ENCODE measurements at places on chromosomes 5 and 9.

- DNase-seq, result no peak
These were observed 17.6 kb downstream of the DMXL1 start for GRCh38 chr5:119088438-119088837.

- no peak for DNase-seq
These were observed 294.8 kb upstream of the PTGER4 start for GRCh38 chr5:40384782-40385390.

GRCh38 chr5:50711280-50711679 is 44.8 kb downstream of the PARP8 start:
- DNase-seq, result no peak

- no peak for DNase-seq
These were observed 152.2 kb downstream of the PAX5 start for GRCh38 chr9:36881743-36882441.

GRCh38 chr5:17178373-17178675 is 39.1 kb upstream of the BASP1 start:
- no peak for DNase-seq

GRCh38 chr9:26210338-26210851 is 532.2 kb upstream of the TUSC1 start:
- no peak for DNase-seq

DNA sequence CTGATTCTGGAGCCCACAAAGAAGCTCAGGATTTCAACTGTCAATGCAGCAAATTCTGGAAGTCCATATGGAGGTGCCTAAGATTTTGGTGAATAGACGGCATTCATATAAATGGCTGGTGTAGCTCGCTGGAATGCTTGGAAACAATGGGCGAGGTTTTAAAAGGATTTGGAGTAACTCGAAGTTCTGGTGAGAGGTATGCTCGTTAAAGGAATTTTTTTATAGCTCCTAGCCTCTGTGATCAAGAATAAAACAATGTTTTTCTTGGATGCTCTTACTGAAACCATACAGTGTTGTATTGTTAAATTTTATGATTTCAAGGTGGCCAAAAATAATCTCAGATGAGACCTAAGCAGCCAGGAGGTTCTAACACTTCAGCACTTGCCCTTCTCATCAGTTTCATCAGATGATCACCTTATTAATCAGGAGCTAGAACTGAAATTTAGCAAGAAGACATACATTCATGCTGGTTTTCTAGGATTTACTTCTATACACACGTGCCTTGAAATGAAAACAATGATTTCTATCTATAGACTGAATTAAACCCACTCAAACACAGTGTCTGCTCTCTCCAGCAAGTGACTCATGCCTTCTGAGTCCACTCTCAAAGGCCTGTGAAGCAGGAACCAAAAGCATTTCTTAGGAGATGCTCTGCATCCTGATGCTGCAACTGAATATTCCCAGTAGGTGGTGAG is 79.2 kb downstream of the OTULIN start:
- DNase-seq, result no peak

DNA sequence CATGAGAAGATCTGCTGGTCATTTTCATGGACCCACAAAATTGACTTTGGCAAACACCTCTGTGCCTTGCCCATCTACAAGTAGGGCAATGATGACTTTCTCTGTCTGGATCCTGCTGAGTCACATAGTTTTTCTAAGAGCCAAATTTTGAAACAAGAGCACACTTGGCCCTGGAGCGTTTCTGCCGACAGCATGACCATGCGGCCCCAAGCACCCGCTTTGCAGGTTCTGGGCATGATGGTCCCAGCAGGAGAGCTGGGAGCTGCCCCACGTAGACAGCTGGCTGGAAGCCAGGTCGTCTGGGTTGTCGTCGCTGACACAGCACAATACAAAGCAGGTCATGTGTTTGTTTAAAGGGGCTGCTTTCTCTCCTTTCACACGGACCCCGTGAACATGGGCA is 159.8 kb downstream of the SYK start:
- DNase-seq, result no peak

- DNase-seq, result no peak
These were observed 92.5 kb downstream of the SIL1 start for GRCh38 chr5:139105621-139106071.

DNA sequence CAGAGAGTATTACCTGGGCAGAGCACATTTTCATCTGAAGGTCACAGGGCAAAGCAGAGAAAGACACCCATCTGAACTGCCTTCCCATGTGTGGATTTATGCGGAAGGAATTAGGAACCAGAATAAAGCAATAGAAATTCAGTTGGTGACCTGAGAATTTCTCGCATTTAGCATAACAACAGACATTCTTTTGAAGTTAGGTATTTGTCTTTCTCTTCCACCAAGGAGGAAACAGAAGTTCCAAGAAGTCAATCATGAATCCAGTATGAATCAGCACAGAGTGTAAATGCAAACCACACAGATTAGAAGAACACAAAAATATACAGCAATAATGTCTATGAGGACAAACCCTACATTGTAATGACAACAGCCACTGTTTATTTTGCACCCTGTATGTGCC is 515.2 kb upstream of the BRINP1 start:
- DNase-seq, result no peak

DNA sequence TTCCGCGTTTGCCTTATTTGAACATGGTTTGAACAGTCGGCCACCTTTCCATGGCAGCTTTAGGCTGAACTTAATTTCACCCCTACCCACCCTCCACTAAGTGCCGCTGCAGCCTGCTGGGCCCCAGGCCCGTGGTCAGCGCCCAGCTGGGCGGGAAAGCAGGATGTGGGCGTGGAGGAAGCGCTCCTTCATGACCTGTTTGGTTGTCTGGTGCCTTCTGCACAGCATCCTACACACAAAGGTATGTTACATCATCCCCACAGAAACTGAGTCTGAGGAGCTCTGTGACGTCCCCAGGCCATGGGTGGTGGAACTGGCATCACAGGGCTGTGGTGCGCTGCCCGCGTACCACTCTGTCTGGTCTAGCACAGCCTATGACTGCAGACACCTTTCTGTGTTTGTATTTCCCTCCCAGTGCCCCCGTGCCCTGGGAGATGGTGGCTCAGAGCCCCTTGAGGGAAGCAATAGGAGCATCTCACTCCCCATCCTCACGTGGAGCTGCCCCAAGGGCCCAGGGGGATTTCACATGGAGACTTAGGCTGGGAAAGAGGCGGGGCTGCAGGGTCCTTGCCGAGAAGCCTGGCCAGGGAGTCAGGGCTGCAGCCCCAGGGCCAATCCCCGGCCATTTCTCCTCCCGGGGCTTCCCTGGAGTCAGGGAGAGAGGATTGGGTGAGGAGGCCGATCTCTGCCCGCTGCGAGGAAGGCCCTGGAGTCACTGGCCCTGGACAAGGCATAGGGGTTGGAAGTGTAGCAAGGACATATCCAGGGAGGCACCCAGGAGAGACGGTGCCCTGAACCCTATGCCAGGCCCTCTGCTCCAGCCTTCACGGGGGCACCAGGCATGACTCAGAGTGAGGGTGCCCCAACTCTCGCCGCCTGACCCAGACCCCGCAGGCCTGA is 37.5 kb upstream of the SUSD3 start:
- DNase-seq, result no peak

DNA sequence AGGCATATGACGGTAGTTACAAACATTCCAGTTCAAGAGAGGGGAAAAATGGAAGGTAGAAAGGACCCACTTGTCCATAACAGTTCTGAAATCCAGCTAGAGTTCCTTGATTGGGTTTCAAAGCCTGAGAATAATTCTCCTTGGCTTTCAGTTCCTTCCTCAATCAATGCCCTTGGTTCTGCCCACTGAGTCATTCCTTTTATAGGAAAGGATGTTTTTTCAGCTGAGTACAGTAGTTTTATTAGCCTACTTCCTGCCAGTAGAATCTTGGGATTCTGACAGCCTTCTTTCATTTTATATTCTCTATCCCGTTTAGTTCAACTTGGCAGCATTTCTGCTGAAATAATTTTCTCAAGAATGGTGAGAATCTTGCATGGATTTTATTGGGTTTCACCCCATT is 386.9 kb upstream of the SMC2 start:
- no peak for DNase-seq

DNA sequence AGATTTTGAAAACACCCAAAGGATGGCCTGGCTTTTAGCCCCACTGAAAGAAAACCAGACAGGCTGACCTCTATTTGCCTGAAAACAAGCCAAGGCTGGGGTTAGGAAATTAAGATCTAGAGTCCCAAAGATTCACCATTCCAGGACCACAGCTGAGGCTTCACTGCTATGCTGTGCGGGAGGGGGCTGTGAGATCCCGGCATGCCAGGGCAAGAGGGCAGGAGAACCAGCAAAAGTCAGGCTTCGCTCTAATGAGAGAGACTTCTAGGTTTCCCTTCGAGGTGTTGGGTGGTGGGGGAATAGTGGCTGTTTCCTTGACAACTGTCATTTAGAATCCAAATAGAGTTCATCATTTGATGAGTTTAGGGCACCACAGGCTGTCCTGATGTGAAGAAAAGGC is 152.9 kb upstream of the NFIB start:
- DNase-seq, result no peak

GRCh38 chr9:133423216-133423615 is 1.0 kb downstream of the ADAMTS13 start:
- DNase-seq, result no peak

DNA sequence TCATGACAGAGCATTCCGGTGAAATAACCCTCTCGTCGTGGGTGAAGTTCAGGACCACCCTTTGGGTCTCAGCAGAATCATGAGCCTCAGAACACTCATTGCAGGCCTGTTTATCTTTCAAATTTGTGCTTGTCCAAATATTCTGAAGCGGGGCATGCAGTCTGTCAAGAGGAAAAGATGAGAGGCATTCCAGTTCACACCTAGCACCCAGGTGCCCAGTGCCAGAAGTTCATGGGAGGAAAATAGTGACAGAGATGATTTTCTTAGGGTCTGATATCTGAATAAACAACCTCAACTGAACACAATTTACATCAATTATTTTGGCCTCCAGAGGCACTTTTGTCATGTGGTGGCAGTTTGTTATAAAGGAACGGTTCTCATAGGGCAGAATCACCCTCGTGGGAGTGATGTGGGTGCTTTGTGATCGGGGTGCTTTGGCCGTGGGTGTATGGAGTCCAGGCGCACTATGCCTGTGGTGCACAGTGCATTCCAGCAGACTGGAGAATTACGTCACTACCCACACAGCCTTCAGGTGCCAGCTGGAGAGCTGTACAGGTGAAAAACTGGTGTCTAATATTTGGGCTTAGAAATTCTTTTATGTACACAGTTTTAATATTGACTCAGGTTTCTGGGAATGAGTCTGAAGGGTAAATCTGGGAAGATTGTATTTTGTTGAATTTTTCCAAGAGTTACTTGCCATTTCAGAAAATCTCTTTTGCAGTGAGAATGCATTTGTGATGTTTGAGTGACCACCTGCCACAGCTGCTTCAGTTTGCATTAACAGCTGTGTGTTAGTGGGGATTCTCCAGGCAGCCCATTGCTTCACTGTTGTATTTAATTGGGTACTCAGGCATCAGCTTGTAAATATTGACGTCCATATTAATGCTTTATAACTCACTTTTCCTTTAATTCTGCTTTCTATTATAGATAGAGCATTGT is 289.3 kb downstream of the FANCC start:
- no peak for DNase-seq

DNA sequence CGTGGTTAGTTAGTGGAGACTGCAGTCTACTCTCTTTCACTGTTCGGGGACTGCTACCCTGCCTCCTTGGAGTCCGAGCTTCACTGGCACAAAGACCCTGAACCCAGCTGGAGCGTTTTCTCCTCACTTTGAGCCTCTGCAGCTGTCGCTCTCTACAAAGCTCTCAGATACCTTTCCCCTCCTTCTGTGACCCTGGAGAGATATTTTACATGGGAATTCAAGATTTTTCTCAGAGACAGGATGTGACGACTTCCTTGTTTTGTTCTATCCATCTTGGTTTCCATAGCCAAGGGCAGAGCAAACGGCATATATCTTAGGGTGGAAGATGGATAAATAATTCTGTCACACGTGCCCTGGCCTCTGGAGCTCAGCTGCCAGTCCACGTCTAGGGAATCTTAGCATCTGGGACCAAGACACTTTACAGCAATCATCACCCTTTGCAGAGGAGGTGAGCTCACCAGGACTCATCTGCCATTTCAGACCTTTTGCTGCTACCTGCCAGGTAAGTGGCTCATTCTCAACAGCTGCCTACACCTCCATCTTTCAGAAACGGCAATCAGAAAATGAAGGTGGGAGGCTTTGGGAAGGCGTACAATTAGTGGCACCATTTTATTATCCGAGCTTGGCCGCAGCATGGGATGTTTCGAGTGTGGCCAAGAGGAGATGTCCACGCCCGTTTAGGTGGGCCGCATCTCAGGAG is at the start of gene BTNL9:
Gene BTNL9 (plus strand): TSS at position 336 of the 700 bp plus-strand sequence. CDS start 5,224 bp downstream, outside the sequence.
- no peak for DNase-seq

GRCh38 chr9:89802781-89803355 is 198.1 kb downstream of the GADD45G start:
- DNase-seq, result no peak

- no peak for DNase-seq
These were observed at the start of gene GCNT4 for GRCh38 chr5:75052192-75053053. Gene GCNT4, minus strand, starts transcription at chr5:75052558. Its CDS starts 22,521 bp downstream, at chr5:75030037.

DNA sequence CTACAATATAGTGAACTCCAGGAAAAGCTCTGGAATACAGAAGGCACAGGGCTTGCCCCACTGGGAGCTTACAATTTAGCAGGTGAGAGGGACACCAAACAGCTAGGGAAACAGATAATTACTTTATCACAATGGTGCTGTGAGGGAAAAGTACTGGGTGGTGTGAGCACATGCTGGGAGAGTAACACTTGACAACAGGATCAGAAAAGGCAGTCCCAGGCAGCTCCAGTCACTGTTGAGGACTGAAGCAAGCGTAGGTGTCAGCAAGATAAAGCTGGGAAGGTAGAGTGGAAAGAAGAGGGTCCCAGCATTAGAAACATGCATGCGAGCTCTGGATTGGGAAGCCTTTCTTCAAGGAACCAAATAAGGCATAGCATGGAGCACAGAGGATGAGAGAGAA is 296.0 kb downstream of the ATPSCKMT start:
- DNase-seq, result no peak

DNA sequence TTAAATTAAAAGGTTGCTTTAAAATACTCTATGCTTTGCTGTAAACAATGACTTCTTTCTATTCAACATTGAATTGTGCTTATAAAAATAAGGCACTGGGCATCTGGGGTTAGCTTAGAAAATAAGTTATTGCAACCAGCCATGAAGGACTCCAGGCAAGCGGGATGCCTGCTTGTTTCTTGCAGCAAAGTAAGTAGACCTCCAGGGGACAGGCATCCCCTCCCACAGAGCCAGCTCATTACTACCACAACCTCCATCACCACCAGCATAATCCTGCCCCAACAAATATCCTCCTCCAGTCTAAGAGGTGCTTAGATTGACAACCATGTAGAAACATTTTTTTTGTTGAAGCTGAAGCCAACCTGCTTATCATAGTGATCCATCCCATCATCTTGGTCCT is 190.4 kb downstream of the TARS1 start:
- no peak for DNase-seq

GRCh38 chr9:103819936-103820335 is 274.2 kb upstream of the SMC2 start:
- DNase-seq, result no peak

GRCh38 chr5:115257981-115258380 is 4.7 kb downstream of the PGGT1B start:
- no peak for DNase-seq

Data from thoracic aorta (tissue), 2 donors.